ENCODE measurements at places on chromosomes 11 and 22. TPM values are rescaled to one million over a fixed set of nuclear protein-coding genes. Genes with fewer than 3 reads are reported as not detected.

DNA sequence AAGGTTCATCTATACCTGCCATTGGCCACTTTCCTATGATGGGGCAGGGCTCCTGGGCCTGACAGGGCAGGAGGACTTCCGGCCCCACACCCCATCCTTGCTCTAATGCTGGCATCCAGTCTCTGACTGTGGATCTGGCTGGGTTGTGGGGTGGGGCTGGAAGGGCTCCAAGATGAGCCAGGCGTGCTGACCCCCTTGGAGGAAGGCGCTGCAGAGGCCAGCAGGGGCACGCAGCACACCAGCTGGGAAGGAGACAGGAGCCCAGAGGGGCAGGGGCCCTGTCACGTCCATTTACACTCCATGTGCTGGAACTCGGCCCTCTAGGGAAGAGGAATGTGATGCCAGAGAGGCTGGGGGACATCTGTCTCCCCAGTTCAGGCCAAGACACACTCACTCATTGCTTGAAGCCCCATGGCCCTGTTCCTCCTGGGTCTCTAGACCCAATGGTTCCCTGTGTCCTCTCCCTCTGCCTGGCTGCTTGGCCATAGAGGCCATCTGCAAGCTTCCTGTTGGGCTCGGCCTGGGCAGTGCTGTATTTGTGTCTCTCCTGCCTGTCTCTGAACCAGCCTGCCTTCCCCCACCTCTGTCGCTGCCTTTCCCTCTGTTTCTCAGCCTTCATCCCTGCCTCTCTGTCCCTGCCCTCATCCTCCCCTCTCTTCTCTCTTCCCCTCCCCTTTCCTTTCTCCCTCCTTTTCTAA lies 67.5 kb upstream of the NECTIN1 start:
- no peak for DNase-seq

DNA sequence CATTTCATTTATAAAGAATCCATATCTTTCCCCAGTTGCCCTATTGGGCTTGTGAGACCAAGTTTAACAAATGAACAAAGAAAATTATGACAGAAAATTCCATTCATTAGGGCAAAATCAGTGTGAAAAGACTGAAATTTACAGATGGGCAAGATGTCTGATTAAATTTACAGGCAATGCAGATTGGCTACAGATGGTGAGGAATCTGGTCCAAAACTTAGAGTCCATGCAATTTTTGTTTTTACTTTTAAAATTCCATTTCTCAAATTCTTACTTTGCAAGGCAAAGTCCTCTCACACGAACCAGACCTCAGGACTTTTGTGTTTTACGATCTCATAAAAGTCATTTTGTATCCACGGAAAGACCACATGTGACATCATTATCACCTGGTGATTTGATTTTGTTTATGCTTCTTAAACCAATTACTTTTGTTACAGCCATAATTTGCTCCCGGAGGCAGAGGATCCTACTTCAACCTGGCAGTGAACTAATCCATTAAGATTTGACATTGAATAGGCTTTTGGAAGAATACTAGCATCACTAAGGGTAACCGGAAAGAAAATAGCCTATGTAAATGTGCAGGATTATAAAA lies 843.7 kb upstream of the CHORDC1 start:
- no peak for DNase-seq

DNA sequence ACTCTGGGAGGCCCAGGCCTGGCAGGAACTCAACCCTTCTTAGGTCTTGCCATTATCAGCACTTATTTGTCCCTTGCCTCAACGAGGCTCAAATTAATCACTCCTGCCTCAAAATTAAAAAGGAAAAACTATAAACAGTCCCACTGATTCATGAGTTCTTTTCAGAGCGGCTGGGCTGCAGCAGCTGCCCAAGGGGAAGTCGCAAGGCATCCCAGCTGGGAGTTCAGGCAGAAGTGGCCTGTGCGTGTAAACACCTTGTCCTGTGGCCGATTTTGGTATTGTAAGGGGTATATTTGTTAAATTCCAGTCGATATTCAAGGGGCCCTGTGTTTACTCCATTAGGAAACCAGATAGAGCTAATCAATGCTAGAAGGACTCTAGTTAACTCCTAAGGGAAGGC lies 213.9 kb upstream of the CADM1 start:
- no peak for DNase-seq

GRCh38 chr11:122209619-122210366 lies 93.8 kb upstream of the BLID start:
- DNase-seq = peak; percentile 76

Gene KCNE3
- polyA plus RNA-seq = 5.8 TPM

Gene SPTBN2
- polyA plus RNA-seq = 2.5 TPM

Gene MIOX
- not detected for polyA plus RNA-seq

Gene NAALAD2
- polyA plus RNA-seq = 1.7 TPM

Gene CTSF
- polyA plus RNA-seq = 92.1 TPM

Gene TIGD3
- polyA plus RNA-seq = 0.16 TPM

All from urinary bladder (tissue), 4 donors.